ENCODE measurements at places on chromosomes 11 and 22.

- peak within 1 kb of the TSS; percentile 54 for H3K27ac ChIP-seq
- no peaks in the 10 kb centered on the region for H3K36me3 ChIP-seq
- peaks cover 7% of the 10 kb centered on the region for H3K4me1 ChIP-seq
- peak; percentile 22 for DNase-seq
These were observed at the start of gene ROBO4 for GRCh38 chr11:124897674-124898262. Gene ROBO4 (minus strand): TSS chr11:124897865. CDS start chr11:124897795, 70 bp downstream.

GRCh38 chr11:12272821-12273617, 104.4 kb upstream of the PARVA start:
- H3K4me1 ChIP-seq = peaks cover 22% of the 10 kb centered on the region
- H3K27me3 ChIP-seq = no peaks in the 10 kb centered on the region
- DNase-seq = no peak
- H3K4me3 ChIP-seq = no peak overlapping the region
- no peak overlapping the region for H3K27ac ChIP-seq
- no peaks in the 10 kb centered on the region for H3K36me3 ChIP-seq

GRCh38 chr11:61954851-61955421, 4.8 kb downstream of the BEST1 start:
- no peaks in the 10 kb centered on the region for H3K27me3 ChIP-seq
- peak overlapping the region; percentile 25 for H3K27ac ChIP-seq
- H3K4me3 ChIP-seq = peak overlapping the region; percentile 57
- H3K4me1 ChIP-seq = peaks cover 5% of the 10 kb centered on the region
- peaks cover 5% of the 10 kb centered on the region for H3K36me3 ChIP-seq
- DNase-seq = no peak

- DNase-seq = no peak
- peaks cover 13% of the 10 kb centered on the region for H3K4me1 ChIP-seq
- H3K4me3 ChIP-seq = no peak overlapping the region
- no peaks in the 10 kb centered on the region for H3K36me3 ChIP-seq
- no peaks in the 10 kb centered on the region for H3K27me3 ChIP-seq
- no peak overlapping the region for H3K27ac ChIP-seq
These were observed 247.5 kb upstream of the ZBED5 start for GRCh38 chr11:11105361-11105760.

GRCh38 chr22:41521126-41521525, 23.1 kb downstream of the POLR3H start:
- H3K36me3 ChIP-seq = peaks cover 3% of the 10 kb centered on the region
- no peak for DNase-seq
- H3K27me3 ChIP-seq = no peaks in the 10 kb centered on the region
- H3K27ac ChIP-seq = no peak overlapping the region
- no peak overlapping the region for H3K4me3 ChIP-seq

DNA sequence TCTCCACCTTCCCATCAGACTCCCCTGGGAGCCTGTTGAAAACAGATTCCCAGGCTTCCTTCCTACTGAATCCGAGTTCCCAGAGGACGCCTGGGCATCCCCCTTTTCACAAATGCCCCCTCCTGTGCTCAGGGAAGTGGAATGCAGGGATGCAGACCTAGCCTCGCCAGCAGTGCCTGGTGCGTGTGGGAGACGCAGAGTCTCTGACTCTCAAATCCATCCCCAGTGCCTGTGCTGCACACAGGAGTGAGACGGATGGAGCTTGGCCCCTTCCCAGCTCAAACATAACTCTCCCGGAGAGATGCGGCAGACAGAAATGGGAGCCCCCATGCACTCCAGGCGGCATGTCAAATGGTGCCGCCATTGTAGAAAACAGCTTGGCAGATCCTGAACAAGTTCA, 62.6 kb downstream of the CTTN start:
- DNase-seq = no peak
- H3K36me3 ChIP-seq = no peaks in the 10 kb centered on the region
- no peak overlapping the region for H3K27ac ChIP-seq

DNA sequence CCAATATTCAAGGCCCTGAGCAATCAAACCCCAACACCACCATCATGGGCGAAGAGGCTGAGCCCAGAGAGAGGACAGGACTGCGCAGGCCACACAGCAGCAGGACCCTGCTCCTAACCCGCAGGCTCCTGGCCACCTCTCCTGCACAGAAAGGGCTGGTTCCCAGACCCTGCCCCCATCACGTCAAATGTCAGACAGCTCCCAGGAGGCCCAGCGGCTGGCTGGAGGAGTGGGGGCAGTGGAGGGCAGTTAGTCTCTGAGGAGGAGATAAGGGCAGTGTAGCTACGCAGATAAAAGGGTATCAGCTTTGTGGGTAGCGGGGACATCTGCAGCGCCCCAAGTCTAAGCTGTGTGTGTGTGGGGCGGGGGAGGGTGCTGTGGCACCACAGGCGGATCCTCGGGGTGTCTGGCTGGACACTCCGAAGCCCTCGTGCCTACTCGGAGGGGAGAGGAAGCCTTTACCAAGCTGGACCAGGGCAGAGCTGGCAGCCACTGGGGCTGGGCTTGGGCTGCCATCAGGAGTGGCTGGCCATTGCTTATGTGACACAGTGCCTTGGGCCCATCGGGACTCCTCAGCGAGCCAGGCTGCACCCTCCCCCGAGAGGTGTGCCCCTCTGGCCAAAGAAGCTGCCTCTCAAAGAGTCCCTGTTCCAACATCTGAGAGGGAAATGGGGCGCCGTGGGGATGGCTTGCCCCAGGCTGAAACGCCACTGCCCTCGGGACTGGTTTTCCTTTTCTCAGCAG, 21.5 kb downstream of the FADS3 start:
- no peak overlapping the region for H3K4me3 ChIP-seq
- peak overlapping the region; percentile 40 for H3K27ac ChIP-seq
- peaks cover 7% of the 10 kb centered on the region for H3K36me3 ChIP-seq
- H3K4me1 ChIP-seq = peaks cover 17% of the 10 kb centered on the region

DNA sequence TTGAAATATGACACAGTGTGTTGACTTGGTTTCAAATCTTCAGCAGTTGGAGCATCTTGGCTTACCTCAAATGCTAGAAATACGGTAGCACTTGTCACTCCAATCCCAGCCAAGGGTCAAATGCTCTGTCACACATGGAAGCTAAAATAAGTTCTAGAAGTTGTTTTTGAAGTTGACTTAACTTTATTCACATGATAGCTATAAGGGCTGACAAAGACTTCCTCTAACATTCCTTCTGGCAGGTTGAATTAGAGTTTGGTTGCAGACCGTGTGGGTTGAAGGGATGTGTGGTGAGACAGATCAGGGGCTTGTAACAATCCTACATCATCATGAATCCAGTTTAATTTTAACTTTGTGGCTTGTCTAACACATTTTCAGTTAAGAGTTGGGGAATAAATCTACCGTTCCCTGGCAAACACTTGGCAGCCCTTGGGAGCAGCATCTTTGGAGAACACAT, 4.6 kb downstream of the SLN start:
- H3K4me1 ChIP-seq = peaks cover 7% of the 10 kb centered on the region
- no peak for DNase-seq
- peaks cover 7% of the 10 kb centered on the region for H3K27me3 ChIP-seq
- H3K36me3 ChIP-seq = no peaks in the 10 kb centered on the region

DNA sequence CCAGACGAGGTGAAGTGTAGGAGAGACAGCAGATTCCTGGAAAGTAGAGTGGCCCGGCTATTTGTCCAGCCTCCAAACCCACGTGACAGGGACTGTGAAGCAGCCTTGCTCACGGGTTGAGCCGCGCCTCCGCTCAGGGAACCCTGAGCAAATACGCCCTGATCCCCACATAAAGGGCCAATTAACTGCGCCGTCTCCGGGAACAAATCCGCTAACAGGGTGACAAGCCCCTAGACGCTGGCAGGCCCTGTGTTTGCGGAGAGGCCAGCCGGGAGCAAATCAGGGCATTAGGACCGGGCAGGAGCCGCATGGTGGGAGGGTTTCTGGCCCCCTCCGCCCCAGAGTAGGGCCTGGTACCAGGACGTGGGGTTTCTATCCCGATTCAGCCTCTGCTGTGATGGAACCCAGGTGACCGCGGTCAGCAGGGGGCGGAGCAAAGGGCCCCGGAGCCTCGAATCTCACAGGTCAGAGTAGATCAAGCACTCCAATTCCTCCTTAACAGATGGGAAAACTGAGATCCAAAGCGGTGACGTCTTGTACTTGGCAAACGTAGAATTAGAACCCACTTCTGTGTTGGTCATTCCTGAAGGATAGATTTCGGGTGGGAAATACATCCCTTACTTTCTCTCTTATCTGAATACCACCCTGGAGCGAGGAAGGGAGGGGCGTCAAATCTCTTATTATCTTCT, 2.0 kb upstream of the ROBO3 start:
- peaks cover 12% of the 10 kb centered on the region for H3K4me1 ChIP-seq
- H3K27me3 ChIP-seq = peaks cover 97% of the 10 kb centered on the region
- H3K36me3 ChIP-seq = no peaks in the 10 kb centered on the region
- no peak for DNase-seq

DNA sequence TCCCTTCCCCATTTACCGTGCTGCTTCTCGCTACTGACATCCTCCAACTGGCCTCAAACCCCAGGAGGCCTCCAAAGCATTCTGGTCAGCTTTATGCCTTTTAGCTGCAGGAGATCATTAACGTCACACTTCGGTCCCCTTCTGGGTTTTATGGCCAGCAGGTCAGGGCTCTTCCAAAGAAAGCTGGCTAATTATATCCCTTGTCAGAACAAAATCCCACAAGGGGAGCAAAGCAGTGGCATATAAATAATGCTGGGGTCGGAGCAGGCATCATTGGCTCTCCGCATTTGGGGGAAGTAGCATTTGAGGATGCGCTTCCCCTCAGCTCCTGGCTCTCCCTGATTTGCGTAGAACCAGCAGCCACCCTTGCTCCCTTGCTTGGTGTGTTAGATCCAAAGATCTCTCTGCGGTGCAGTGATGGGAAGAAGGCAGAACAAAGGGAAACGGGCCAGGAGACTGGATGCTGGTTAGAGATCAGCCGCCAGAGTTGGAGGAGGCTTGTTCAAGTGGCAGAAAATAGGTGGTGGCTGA, 117.4 kb downstream of the DBX1 start:
- H3K27ac ChIP-seq = no peak overlapping the region
- no peak for DNase-seq
- peaks cover 18% of the 10 kb centered on the region for H3K36me3 ChIP-seq
- H3K4me3 ChIP-seq = no peak overlapping the region
- no peaks in the 10 kb centered on the region for H3K27me3 ChIP-seq

DNA sequence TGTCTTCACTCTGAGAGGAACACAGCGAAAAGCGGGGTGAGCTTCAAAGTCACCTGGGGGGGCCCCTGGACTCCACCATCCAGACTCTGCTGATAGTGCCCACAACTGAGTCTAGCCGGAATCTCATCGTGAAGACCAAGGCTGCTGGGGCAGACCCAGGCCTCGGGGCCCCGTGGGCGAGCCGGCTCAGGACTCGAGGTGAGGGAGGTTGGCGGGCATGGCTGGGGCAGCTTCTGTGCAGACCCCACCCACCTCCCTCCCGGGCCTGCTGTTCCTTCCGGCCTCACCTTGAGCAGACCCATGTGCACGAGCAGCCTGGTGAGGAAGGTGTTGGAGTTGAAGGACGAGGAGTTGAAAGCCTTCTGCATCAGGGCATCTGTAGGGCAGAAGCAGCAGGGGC, 8.7 kb upstream of the CHADL start:
- no peaks in the 10 kb centered on the region for H3K4me1 ChIP-seq
- peaks cover 19% of the 10 kb centered on the region for H3K36me3 ChIP-seq
- DNase-seq = no peak
- H3K27me3 ChIP-seq = no peaks in the 10 kb centered on the region
- H3K27ac ChIP-seq = no peak overlapping the region

- H3K36me3 ChIP-seq = no peaks in the 10 kb centered on the region
- no peak overlapping the region for H3K27ac ChIP-seq
- H3K27me3 ChIP-seq = no peaks in the 10 kb centered on the region
- H3K4me3 ChIP-seq = no peak overlapping the region
These were observed 54.8 kb upstream of the CECR2 start for GRCh38 chr22:17314487-17314886.

GRCh38 chr11:121464352-121464946, 11.7 kb upstream of the SORL1-AS1 start:
- H3K27me3 ChIP-seq = no peaks in the 10 kb centered on the region
- H3K27ac ChIP-seq = peak overlapping the region; percentile 97
- H3K36me3 ChIP-seq = no peaks in the 10 kb centered on the region

GRCh38 chr22:30249049-30250038, 2.8 kb upstream of the LIF start:
- peaks cover under 1% of the 10 kb centered on the region for H3K36me3 ChIP-seq
- H3K4me3 ChIP-seq = no peak overlapping the region
- H3K27me3 ChIP-seq = no peaks in the 10 kb centered on the region
- DNase-seq = no peak

GRCh38 chr22:34761111-34761510, 304.8 kb upstream of the ISX start:
- peaks cover 27% of the 10 kb centered on the region for H3K4me1 ChIP-seq
- peaks cover 2% of the 10 kb centered on the region for H3K27me3 ChIP-seq
- no peak overlapping the region for H3K27ac ChIP-seq
- no peak overlapping the region for H3K4me3 ChIP-seq
- no peak for DNase-seq
- H3K36me3 ChIP-seq = no peaks in the 10 kb centered on the region

DNA sequence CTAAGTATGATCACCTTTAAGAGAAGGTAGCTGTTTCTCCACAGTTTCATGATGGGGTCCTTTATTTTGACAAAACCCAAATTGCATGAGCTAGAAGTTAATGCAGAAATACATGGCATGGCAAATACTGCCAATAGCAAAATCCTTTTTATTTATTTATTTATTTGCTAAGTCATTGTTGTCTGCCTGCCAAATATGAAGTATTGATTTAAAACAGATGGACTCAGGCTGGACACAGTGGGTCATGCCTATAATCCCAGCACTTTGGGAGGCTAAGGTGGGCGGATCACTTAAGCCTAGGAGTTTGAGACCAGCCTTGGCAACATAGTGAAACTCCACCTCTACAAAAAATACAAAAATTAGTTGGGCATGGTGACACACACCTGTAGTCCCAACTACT, 52.4 kb downstream of the LARGE2 start:
- no peak for DNase-seq
- no peaks in the 10 kb centered on the region for H3K4me1 ChIP-seq
- H3K36me3 ChIP-seq = peaks cover 19% of the 10 kb centered on the region

DNA sequence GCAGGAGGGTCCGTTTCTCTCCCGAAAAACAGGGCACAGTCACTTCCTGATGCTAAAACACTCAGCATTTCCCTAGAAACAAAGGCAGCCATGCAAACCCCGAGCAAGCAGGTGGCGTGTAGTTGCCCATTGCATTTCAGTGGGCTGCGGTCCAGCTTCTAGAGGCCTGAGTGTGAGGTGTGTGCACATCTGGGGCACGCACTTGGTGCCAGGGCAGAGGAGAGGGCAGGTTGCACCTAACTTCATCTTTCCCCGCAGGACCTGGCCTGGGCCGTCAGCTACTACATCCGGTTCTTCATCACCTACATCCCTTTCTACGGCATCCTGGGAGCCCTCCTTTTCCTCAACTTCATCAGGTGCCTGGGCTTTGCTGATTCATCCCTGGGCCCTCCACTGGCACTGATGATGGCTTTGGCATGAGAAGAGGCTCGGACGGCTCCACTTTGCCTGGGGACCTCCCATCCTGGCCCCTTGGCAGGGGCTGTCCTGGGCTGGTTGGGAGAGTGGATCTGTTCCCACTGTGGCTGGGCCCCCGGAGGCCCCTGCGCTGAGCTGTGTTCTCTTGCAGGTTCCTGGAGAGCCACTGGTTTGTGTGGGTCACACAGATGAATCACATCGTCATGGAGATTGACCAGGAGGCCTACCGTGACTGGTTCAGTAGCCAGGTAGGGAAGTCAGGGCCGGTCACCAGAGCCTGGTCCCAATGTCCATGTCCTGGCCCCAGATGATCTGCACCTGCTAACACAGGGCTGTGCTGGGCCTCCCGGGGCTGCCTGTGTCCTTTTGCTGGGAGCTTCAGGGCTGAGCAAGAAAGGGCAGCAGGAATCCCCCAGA, 28.4 kb downstream of the FADS3 start:
- H3K4me1 ChIP-seq = peaks cover 2% of the 10 kb centered on the region
- H3K27me3 ChIP-seq = no peaks in the 10 kb centered on the region
- peaks cover 35% of the 10 kb centered on the region for H3K36me3 ChIP-seq
- H3K4me3 ChIP-seq = no peak overlapping the region
- H3K27ac ChIP-seq = no peak overlapping the region
- no peak for DNase-seq

All from mesothelial cell of epicardium (in vitro differentiated cells).